ENCODE measurements at places on chromosomes 5 and 9. TPM values are rescaled to one million over a fixed set of nuclear protein-coding genes. Genes with fewer than 3 reads are reported as not detected.

The PURA gene
- total RNA-seq: 31.6 TPM

The SLCO6A1 gene
- total RNA-seq: not detected

GRCh38 chr5:95531491-95531890 is 23.3 kb downstream of the SKIC3 start:
- no peaks in the 10 kb centered on the region for H3K27me3 ChIP-seq
- H3K4me1 ChIP-seq: no peaks in the 10 kb centered on the region
- no peak for DNase-seq

The TEK gene
- total RNA-seq: 32.6 TPM

Data from kidney (tissue), 22 donors.